ENCODE measurements at places on chromosomes 1 and 21.

GRCh38 chr1:22531251-22531650 is 32.0 kb upstream of the EPHA8 start:
- DNase-seq = no peak

DNA sequence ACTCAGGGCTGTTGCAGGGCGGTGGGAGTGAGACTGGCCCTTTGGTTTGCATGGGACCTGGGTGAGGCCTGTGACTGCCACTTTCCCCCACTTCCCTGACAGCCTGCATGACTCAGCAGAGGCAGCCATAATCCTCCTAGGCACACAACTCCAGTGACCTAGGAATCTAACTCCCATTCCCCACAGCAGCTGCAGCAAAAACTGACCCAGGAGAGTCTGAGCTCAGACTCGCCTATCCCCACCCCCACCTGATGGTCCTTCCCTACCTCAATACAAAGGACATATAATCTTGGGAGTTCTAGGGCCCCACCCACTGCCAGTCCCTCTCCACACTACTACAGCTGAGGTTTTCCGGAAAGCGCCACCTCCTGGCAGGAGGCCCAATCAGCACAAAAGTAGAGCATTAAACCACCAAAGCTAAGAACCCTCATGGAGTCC is 26.7 kb downstream of the NDC1 start:
- DNase-seq = peak; percentile 75

GRCh38 chr1:156268336-156268735 is 14.3 kb downstream of the SMG5 start:
- no peak for DNase-seq

DNA sequence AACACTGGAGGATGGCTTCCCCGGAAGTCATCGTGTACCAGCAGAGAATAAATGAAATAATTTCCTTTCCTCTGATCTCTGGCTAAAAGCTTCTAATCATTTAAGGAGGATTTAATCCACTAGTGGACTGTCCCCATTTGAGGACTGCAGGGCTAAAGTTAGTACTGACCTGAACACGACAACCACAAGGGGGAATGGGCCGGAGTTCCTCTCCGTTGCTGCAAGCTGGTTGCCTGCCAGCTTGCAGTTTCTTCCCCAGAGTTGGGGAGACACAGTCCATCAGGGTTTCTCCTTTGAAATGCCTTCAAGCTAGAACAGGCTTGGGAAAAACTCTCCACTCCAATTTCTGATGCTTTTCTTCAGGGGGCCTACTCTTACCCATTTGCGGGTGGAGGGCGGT is 35.5 kb upstream of the NPL start:
- DNase-seq = no peak

GRCh38 chr1:171623651-171624331 is 1.7 kb downstream of the MYOCOS start:
- peak; percentile 24 for DNase-seq

- DNase-seq = no peak
Observed at GRCh38 chr1:29711582-29712283, 475.4 kb downstream of the PTPRU start.

DNA sequence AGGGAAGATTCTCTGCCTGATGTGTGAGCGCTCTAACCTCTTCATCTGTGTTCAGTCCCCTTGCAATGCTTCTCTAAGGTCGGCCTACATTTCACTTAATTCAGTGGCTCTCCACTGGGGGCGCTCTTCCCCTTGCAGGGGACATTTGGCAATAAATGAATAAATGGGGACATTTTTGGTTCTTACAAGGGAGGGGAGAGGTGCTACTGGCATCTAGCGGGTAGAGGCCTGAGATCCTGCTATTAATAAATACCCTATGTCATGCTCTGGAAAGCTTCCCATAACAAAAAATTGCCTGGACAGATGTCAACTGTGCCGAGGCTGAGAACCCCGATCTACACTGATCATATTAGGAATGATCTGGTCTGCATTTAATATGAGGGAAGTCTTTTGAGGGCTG is 25.9 kb upstream of the DNAJC11 start:
- peak; percentile 92 for DNase-seq

GRCh38 chr1:171911506-171911905 is 70.2 kb downstream of the DNM3 start:
- DNase-seq = peak; percentile 82

- no peak for DNase-seq
Observed at GRCh38 chr1:230153641-230154296, 86.7 kb downstream of the GALNT2 start.

DNA sequence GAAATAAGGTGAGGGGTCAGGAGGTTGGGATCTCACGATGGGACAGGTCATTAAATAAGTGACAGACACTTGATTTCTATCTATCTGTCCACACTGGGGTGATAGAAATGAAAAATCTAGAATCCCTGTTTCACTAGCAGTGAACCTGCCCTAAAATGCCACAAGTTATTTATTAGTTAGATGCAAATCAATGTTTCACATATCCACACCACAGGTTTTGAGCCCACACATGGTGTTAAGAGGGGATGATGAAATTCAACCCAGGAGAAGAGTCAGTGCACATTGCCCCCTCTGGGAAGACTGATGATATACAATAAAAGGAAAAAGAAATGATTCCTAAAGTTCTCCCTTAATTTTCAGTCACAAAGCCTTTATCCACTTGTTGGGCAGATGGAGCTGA is 10.1 kb upstream of the NTPCR start:
- no peak for DNase-seq

- DNase-seq = no peak
Observed at GRCh38 chr1:222331340-222331739, 216.6 kb downstream of the HHIPL2 start.

DNA sequence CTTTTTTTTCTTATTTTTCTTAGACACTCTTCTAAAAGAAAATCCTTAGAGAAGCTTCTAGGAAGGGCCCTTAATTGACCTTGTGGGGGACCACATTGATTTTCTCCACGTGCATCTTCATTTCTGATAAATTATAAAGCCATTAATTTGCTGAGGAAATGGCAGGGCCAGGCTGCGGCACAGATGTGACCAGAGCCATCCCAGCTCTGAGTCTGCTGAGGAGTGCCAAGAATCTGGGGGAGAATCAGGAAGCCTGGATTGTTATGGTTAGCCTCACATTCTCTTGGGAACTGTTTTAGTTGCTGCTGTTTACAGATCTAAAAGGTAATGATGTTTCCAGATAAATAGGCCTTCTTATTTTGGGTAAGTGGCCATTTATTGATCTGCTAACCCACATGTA is 16.2 kb downstream of the PROX1 start:
- DNase-seq = no peak

GRCh38 chr1:30085811-30086770 is 637.3 kb downstream of the MATN1 start:
- peak; percentile 93 for DNase-seq

GRCh38 chr1:226126824-226127569 is 59.5 kb downstream of the ACBD3 start:
- DNase-seq = no peak

GRCh38 chr1:238223076-238223640 is 332.4 kb upstream of the ZP4 start:
- no peak for DNase-seq

- DNase-seq = no peak
Observed at GRCh38 chr1:113021430-113022085, 51.4 kb upstream of the LRIG2 start.

- no peak for DNase-seq
Observed at GRCh38 chr1:48049823-48050535, 52.8 kb upstream of the TRABD2B start.

DNA sequence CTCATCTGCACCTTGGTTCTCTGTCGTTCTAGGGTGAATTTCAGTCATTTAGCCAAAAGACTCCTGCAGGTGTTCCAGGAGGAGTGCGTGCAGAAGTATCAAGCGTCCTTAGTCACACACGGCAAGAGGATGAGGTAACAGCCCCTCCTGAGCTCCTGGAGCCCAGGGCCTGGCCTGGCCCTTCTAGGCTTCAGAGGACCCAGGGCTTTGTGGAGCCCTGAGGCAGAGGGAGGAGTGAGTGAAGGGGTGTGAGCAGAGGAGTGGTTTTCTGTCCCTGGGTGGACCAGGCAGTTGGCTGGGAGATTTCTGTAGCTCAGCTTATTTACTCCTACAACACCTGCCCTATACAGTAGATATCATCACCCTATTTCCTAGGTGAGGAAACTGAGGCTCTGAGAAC is 15.7 kb upstream of the RASSF5 start:
- no peak for DNase-seq

DNA sequence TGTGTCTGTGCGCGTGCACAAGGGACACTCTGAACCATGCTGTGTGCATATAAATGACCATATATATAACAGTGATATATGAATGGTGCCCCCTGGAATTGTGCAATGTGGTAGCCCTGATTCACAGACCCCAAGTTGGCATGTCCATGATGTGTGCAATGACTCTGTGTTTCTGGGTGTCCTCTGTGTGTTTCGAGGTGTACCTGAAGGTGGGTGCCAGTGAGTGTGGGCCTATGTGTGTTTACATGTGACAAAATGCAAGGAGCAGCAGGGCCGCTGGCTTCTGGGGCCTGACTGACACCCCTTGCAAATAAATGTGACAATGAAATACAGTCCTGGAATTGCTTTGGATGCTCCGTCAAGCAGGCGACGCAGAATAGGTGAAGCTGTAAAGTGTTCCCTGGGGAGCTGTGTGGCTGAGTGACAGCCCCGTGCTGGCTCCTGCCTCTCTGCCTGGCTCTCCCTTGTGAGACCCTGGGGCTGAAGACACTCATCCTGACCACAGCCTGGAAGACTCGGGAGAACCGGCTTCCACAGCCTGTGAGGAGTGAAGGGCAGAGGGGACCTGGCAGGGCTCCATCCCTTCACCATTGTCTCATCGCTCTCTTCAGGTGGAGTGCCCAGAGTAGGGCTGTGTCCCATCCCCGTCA is 38.2 kb upstream of the CSF3R start:
- no peak for DNase-seq

DNA sequence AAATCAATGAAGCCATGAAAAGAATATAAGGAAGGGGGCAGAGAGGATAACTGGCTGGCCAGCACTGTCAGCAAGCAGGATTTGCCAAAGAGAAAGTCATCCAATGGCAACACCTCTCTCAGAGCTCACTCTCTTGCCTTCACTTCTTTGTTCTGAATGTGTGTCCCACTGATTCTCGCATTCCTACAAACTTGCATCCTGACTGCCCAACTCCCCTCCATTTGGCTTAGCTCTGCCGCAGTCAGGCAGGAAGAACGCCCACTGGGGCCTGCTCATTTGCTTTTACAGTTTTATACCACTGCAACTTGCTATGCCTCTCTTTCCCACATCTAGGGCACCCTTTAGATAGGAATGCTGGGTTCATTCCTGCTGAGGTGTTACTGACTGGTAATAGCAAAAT is 364.2 kb upstream of the ST6GALNAC5 start:
- DNase-seq = peak; percentile 74

- peak; percentile 64 for DNase-seq
Observed at GRCh38 chr1:167342846-167343245, 122.2 kb downstream of the POU2F1 start.

- peak; percentile 54 for DNase-seq
Observed at GRCh38 chr1:39896909-39897685, 4.6 kb downstream of the MYCL start.

- no peak for DNase-seq
Observed at GRCh38 chr1:160432371-160432786, 32.0 kb downstream of the VANGL2 start.

GRCh38 chr1:107535091-107535490 is 394.3 kb downstream of the NTNG1 start:
- DNase-seq = no peak

- no peak for DNase-seq
Observed at GRCh38 chr21:33313183-33313582, 11.6 kb upstream of the IFNAR1 start.

DNA sequence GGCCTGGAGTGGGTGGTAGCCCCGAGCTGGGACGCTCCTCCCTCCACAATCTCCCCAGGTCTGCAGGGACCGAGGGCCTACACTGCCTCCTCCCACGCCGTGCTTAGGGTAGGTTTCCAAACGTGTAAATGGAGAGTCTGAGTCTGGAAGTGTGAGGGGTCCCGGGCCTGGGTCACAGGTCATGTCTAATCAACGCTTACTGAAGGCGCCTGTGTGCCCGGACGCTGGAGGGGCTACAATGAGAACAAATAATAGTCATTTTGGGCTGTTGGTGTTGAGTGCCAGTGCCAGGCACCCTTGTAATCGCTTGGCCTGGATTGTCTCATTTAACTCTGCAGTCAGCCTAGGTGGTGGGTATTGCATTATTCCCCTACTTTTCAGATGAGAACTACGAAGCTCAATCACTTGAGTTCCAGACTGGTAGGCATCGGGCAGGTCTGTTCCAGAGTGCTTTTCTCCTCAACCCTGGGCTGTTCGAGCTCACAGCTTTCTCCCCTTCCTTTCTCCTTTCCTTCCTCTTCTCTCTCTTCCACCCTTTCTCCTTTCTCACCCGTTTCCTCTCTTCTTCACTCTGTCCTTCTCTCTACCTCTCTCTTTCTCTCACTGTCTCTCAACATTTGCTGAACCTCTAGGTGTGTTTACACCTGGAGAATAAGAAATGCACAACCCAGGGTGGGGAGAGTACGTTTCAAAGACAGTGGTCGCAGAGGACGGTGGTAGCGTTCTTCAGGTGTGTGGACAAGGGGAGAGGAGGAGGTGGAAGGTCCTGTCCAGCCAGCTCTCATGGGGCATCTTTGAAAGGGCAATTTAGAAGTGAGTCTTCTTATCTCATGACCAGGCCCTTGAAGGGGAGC is 883 bp downstream of the SLC66A1 start:
- DNase-seq = no peak

DNA sequence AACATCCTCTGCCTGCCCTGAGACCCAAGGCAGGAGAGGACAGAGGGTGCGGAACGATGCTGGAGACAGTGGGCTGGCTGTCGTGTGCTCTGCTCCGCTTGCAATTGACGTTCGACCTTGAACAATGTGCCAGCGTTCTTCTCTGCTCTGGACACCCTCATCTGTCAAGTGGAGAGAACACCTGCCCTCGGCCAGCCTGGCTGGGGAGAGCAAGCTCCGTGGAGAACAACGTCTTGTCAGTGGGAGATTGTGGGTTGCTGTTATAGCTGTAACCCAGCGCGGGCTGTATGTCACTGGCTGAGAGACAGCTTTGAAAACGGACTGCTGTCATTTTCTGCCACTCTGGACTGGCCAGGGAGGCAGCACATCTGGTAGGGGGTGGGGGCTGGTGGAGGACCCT is 14.7 kb downstream of the KIAA1614 start:
- DNase-seq = no peak

- no peak for DNase-seq
Observed at GRCh38 chr1:183048087-183049085, 25.2 kb downstream of the LAMC1 start.

DNA sequence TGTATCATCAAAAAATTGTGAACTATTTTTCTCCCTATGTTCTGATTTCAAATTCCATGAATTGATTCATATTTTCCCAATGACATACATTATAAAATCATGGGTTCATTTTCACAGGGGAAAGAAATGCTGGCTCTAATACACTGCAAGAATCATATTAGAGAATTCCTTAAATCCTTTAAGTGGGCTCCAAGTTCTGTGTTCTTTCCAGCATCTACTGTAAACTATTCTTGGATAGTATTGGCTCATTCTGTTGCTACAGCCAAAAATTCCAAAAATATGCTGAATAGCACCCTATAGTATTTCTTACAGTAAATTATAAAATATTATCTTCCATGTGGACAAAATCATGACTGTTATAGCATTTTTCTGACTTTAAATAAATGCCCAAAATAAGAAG is 19.0 kb upstream of the C1orf105 start:
- DNase-seq = no peak
